Astrocyte (in vitro differentiated cells and primary cell): ENCODE measurements at places on chromosomes 2 and 18. TPM values are rescaled to one million over a fixed set of nuclear protein-coding genes. Genes with fewer than 3 reads are reported as not detected.

DNA sequence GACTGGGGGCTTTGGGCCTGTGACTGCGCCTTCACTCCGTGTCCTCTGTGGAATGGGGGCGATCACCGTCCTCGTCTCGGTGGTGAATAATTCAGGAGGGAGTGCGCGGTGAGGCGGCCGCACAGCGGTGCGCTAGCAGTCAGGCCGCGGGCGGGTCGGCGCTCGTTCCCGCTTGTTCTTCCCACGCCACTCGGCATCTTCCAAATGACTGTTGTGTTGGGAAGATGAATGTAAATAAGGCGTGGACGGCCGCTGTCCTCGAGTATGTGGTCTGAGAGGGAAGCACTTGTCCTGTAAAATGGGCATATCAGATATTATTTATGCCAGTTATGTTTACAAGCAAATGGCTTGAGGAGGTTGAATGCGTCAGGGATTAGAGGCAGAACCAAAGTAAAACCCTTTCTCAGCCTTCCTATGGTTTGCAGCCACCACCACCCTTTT is 608 bp upstream of the VPS4B start:
- no peak for DNase-seq
- H3K36me3 ChIP-seq: peaks cover 2% of the 10 kb centered on the region
- H3K27me3 ChIP-seq: no peaks in the 10 kb centered on the region
- H3K4me1 ChIP-seq: peaks cover 7% of the 10 kb centered on the region
- H3K4me3 ChIP-seq: peak overlapping the region; percentile 71

DNA sequence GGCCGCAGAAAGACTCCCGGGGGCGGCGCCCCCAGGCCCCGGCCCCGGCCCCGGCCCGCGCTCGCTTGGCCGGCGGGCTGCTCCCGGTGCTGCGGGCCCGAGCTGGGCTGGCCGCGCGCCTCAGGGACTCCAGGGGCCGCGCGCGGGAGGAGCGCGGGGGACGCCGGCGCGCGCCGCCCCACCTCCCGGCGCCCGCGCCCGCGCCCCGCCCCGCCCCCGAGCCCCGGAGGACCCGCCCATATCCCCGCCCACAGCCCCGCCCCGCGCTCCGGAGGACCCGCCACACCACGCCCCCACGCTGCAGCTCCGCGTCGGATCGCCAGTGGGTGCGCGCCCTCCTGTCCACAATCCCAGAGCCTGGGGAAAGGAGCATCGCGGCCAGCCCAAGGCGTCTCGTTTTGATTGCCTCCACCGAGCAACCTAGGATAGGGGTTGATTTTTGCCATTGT is at the start of gene PARD6G:
PARD6G (minus strand) TSS at position 122 of the 449 bp plus-strand sequence. CDS start 166 bp downstream, outside the sequence.
- H3K27ac ChIP-seq: no peak within 1 kb of the TSS
- peak within 1 kb of the TSS; percentile 70 for H3K4me3 ChIP-seq
- H3K27me3 ChIP-seq: no peaks in the 10 kb centered on the region
- DNase-seq: peak; percentile 43
- H3K4me1 ChIP-seq: peaks cover 16% of the 10 kb centered on the region

The POU3F3 gene
- total RNA-seq: 0.09 TPM in 1 of 2 replicates, not detected in the other

The SLC14A1 gene
- total RNA-seq: not detected in 2 replicates

GRCh38 chr18:37304012-37304680 is 261.5 kb downstream of the CELF4 start:
- H3K4me1 ChIP-seq: peaks cover 9% of the 10 kb centered on the region
- H3K36me3 ChIP-seq: no peaks in the 10 kb centered on the region
- no peak overlapping the region for H3K27ac ChIP-seq
- H3K4me3 ChIP-seq: no peak overlapping the region
- no peak for DNase-seq

DNA sequence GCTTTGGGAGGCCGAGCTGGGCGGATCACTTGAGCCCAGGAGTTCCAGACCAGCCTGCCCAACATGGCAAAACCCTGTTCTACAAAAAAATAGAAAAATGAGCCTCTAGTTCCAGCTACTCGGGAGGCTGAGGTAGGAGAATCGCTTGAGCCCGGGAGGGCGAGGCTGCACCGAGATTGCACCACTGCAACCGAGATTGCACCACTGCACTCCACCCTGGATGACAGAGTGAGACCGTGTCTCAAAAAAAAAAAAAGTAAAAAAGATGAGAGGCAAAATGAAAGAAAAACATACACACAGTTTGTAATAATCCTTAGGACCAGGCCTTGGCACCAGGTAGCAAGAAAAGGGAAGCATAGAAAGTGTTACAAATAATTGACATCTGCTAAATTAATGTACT is 22.0 kb downstream of the RBM43 start:
- H3K4me1 ChIP-seq: peaks cover 3% of the 10 kb centered on the region
- DNase-seq: no peak
- no peak overlapping the region for H3K27ac ChIP-seq

The CD8A gene
- total RNA-seq: 0.14 TPM in 1 of 2 replicates, not detected in the other

The SEH1L gene
- 41.2 and 43.9 TPM in 2 replicates for total RNA-seq

DNA sequence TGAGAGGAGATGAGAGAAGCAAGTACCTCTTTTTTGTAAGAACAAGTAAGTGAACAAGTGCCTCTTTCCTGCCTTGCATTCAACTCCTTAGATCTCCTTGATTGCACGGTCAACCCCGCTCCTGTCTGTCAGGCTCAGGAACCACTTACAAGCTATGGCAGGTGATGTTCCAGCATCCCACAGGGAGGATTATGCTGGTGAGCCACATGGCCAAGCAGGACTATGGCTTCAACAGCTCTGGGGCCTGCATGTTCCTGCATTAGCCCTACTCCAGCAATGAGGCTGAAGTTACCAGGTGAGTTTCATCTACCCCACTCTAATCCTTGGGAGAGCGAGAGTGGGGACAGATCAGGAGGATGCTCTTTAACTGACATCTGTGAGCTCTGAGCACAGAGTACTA is 29.5 kb downstream of the TTC32 start:
- H3K27ac ChIP-seq: no peak overlapping the region
- no peaks in the 10 kb centered on the region for H3K36me3 ChIP-seq
- H3K27me3 ChIP-seq: peaks cover 6% of the 10 kb centered on the region

DNA sequence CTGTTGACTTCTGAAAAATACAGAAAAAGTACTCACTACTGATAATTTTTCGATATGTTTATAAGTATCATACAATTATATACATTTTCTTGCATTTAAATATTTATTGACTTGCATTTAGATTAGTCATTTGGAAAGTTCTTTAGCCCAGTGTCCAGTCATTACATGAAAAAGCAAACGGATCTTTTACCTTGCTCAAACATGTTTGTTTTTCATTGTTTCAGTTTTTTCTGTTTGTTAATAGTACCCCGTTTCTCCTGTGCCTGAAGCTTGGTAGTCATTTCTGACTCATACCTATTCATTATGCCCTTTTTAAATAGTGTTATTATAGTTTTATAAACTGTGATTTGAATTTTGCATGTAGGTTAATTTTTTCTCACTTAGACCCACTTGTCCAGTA is 28.1 kb downstream of the CEP192 start:
- no peak overlapping the region for H3K27ac ChIP-seq
- peaks cover 37% of the 10 kb centered on the region for H3K36me3 ChIP-seq
- DNase-seq: no peak
- H3K4me3 ChIP-seq: no peak overlapping the region
- H3K4me1 ChIP-seq: no peaks in the 10 kb centered on the region

DNA sequence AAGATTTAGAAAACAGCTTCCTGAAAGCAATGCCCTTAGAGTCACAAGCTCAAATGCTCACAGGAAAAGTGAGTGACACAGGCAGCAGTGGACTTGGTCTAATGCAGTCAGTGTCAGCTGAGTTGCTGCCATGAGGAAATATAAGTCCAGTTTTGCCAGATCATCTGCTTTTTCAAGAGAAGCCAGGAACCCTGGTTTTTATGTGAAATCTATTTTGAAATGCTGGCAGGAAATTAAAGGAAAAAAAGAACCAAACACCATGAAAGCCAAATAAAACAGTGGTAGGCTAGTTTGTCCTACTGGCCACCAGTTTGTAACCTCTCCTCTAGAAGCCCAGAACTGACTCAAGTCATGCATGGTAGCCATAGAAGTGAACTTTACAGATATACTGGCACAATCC is 109.2 kb downstream of the THADA start:
- no peaks in the 10 kb centered on the region for H3K4me1 ChIP-seq
- no peaks in the 10 kb centered on the region for H3K27me3 ChIP-seq
- no peak overlapping the region for H3K27ac ChIP-seq
- no peaks in the 10 kb centered on the region for H3K36me3 ChIP-seq
- no peak for DNase-seq

GRCh38 chr2:172056293-172056692 is 29.0 kb upstream of the DLX1 start:
- H3K27me3 ChIP-seq: no peaks in the 10 kb centered on the region
- H3K27ac ChIP-seq: no peak overlapping the region
- H3K4me1 ChIP-seq: no peaks in the 10 kb centered on the region
- DNase-seq: no peak

DNA sequence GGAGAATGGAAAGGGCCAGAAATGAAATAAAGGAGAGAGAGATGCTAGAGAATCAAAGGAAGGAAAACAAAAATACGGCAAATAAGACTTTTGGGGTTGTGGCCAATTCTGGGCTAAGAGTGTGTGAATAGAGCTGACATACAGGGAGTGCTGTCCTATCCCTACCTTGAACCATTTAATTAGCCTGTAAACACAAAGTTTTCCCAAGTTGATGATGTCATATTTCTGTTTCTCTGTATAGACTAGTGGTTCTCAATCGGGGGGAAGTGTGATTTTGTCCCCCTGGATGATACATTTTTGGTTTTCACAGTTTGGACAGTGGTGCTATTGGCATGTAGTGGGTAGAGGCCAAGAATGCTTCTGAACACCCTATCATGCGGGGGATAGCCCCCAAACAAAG is 148.8 kb downstream of the ACTR3 start:
- no peak overlapping the region for H3K4me3 ChIP-seq
- H3K27ac ChIP-seq: no peak overlapping the region
- H3K27me3 ChIP-seq: no peaks in the 10 kb centered on the region

DNA sequence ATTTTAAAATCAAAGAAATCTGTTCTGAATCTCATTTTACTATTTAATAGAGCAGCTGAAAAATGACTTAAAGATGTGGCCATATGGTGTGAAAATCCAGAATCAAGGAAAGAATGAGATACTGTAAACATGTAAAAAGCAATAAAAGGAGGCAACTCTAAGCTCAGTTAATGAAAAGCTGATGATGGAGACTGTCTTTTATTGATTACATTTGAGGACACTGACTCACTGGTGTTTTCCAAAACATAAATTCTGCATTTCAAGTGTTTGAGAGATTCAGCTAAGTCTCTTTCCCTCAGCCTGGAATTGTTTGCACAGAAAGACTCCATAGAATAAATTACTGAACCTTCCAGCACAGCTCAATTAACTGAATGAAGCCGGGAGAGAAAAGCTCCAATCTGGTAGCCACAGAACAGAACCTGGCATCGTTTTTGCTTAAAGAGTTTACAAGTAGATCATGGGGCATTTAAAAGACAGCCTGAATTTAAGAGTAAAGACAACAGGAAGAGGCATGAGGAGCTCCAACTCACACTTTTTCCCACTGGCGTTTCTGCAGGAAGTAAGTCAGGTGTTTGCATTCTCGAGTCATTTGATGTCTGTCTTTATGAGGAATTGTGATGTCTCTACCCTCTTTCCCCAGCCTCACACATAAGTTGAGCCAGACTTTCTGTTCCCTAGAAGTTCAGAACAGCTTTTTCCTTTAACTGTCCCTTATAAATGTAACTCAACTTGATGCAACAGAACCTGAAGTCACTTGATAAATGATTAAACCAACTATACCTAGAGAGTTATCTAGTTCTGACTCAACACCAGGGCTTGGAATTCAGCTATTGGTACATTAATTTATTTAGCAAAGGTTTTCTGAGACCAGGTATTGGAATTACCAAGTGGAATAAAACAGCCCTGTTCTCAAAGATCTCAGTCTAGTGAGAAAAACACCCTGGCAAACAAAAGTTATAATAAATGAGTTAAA is 53.3 kb downstream of the FTCDNL1 start:
- no peaks in the 10 kb centered on the region for H3K4me1 ChIP-seq
- DNase-seq: no peak
- no peak overlapping the region for H3K27ac ChIP-seq
- H3K27me3 ChIP-seq: no peaks in the 10 kb centered on the region
- no peaks in the 10 kb centered on the region for H3K36me3 ChIP-seq
- no peak overlapping the region for H3K4me3 ChIP-seq

The SERPINB3 gene
- not detected in 2 replicates for total RNA-seq

DNA sequence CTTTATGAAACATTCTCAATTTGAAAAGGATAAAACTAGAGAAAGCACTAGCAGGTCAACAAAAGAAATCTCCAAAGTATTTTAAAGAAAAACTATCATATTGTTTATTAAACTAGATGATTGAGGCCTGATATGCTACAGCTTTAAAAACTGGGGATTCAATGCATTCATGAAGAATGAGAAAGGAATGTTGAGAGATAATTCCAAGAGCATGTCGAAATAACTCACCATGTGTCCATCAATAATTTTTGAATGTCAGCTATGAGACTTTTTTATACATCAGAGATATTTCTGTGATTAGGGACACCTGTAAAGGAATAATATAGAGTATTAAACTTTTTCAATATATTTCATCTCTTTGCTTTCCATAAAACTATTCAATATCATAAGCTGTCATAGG is 376.9 kb upstream of the REG3G start:
- no peaks in the 10 kb centered on the region for H3K36me3 ChIP-seq
- no peak overlapping the region for H3K4me3 ChIP-seq
- DNase-seq: no peak
- no peaks in the 10 kb centered on the region for H3K27me3 ChIP-seq
- no peak overlapping the region for H3K27ac ChIP-seq

The MYO5B gene
- total RNA-seq: 7.2 and 8.3 TPM in 2 replicates

The CYP27C1 gene
- total RNA-seq: 4.4 and 5.7 TPM in 2 replicates

- H3K27ac ChIP-seq: no peak overlapping the region
- no peak for DNase-seq
- H3K27me3 ChIP-seq: no peaks in the 10 kb centered on the region
- H3K36me3 ChIP-seq: no peaks in the 10 kb centered on the region
Observed at GRCh38 chr2:234671231-234671630, 174.3 kb upstream of the ARL4C start.

GRCh38 chr2:37676274-37676673 is 4.8 kb upstream of the CDC42EP3 start:
- no peaks in the 10 kb centered on the region for H3K27me3 ChIP-seq
- peak overlapping the region; percentile 71 for H3K27ac ChIP-seq
- peaks cover 29% of the 10 kb centered on the region for H3K4me1 ChIP-seq
- H3K4me3 ChIP-seq: no peak overlapping the region
- H3K36me3 ChIP-seq: no peaks in the 10 kb centered on the region

DNA sequence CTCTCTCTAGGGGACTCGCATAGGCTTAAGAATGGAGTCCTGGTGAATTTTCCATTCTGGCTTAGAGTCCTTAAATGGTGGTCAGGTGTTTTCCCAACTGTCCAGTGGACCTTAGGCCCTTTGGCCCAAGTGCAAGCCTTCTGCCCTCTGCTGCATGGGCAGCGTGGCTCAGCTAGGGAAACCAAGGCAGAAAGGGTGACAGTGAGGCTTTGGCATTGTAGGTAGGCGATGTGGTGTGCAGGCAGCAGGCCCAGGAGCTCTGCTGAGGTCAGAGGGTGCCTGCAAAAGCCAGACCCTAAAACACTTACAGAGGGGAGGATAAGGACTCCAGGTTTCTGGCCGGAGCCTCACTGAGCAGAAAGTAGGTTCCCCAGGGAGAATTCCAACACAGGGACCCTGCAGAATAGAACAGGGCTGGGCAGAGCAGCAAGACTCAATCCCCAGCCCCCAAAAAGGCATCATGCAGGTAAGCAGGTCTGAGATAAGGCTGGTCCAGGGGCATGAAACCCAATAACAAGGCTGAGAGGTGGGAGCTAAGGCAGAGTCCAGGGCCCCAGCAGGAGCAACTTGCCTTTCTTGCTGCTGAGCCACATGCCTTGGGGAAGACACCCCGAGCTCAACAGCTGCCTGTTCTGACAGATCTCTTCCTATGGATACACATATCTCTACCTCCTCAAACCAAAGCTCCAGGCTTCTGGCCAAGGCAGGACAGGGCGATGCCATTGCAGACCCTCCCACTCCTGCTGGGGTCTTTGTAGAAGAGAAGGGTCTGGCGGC is 199.7 kb downstream of the TNS1 start:
- H3K27me3 ChIP-seq: no peaks in the 10 kb centered on the region
- DNase-seq: no peak
- H3K36me3 ChIP-seq: peaks cover 23% of the 10 kb centered on the region
- H3K4me1 ChIP-seq: no peaks in the 10 kb centered on the region
- H3K27ac ChIP-seq: no peak overlapping the region
- H3K4me3 ChIP-seq: no peak overlapping the region
